ENCODE measurements at places on chromosomes 12 and 14. TPM values are rescaled to one million over a fixed set of nuclear protein-coding genes. Genes with fewer than 3 reads are reported as not detected.

The CSRP2 gene
- polyA plus RNA-seq: 29.4 TPM

The SYT1 gene
- polyA plus RNA-seq: 2.1 TPM

GRCh38 chr12:106343214-106343528 is 14.4 kb upstream of the POLR3B start:
- DNase-seq: no peak

The PLD4 gene
- polyA plus RNA-seq: 2.9 TPM

GRCh38 chr12:57455374-57456144 is 452 bp downstream of the INHBE start:
- no peak for DNase-seq

DNA sequence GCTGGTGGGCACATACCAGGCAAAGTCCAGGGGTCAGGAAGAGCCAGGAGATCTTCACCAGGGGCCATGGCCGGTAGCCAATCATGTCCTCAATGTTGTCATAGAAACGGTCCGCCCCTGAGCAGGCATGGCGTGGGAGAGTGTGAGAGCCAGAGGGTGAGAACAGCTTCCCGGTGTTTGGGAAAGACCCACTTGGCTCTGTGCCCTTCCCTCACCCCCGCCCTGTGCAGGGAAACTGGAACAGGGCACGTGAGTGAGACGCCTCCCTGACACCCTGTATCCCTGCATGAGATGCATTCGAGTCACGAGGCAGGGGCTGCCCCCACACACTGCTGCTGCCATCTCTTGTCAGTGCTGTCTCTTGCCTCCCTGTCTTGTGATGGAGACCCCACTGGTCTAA is 20.7 kb downstream of the SLC6A12 start:
- no peak for DNase-seq

The SPIC gene
- not detected for polyA plus RNA-seq

DNA sequence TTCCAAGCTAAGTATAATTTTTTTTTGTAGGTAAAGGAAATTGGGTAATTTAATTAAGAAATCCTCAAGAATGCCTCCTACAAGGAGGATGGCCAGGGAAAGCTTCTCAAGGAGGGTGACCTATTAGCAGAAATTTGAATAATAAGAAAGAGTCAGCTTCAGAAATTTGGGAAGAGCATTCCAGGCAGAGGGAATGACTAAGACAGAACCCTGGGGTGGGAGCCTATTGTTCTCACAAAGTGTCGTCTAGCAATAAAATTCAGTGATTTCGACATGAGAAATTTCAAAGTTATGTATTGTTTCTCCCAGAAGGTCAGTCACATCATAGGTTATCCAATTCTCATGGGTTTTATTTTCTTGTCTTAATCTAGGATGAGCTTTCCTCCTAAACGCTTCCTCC is 1168.4 kb downstream of the AACS start:
- no peak for DNase-seq

The GALNT4 gene
- 3.1 TPM for polyA plus RNA-seq

- DNase-seq: no peak
Measured at GRCh38 chr12:46946137-46946536, 120.3 kb upstream of the SLC38A4 start.

GRCh38 chr12:115835445-115835844 is 442.0 kb downstream of the MED13L start:
- DNase-seq: no peak

DNA sequence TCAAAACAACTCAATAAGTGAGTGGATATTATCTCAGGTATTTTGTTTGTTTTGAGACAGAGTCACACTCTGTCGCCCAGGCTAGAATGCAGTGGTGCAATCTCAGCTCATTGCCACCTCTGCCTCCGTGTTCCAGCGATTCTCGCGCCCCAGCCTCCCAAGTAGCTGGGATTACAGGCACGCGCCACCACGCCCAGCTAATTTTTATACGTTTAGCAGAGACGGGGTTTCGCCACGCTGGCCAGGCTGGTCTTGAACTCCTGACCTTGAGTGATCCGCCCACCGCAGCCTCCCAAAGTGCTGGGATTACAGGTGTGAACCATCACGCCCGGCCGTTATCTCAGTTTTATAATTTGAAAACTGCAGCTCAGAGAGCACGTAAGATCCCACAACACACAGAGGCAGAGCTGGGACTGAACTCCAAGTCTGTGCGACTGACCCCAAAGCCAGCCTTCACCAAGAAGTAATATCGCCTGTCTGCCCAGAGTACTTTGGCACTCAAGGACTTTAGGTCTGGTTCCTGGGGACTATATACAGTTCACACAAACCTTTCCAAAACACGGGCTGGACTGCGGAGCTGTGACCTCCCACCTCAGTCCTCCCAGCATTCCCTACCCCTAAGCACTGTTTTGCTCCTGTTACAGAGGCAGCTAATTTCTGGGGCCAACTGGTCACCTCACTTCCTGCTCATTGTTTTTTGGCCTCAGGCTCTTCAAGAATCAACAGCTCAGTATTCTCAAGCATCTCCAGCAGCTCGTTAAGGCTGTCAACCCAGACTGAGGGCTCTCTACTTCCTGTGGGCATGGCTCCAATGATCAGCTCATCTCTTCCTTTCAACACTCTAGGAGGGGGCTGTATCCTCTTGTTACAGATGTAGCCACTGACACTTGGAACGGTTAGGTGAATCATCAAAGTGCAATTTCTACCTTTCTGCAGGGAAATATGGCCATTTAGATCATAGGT is 22.5 kb downstream of the TESC start:
- DNase-seq: no peak

The FOXM1 gene
- 18.8 TPM for polyA plus RNA-seq

DNA sequence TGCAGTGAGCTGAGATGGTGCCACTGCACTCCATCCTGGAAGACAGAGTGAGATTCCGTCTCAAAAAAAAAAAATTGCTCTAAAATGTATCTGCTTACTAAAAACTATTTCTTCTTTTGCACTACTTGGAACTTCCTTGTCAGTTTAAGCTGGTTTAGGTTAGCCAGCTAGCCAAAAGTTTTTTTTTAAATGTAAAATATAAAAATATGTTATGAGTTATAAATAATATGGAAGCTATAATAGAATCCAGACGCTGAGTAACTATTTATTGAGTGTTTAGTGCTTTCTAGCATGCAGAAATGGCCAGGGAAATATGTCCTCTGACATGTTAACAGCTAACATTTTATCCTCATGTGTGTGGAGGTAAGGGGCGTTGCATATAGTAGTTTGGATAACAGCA is 85.6 kb downstream of the PLEKHA5 start:
- no peak for DNase-seq

The LMO3 gene
- 2.2 TPM for polyA plus RNA-seq

The RNF34 gene
- 24.7 TPM for polyA plus RNA-seq

DNA sequence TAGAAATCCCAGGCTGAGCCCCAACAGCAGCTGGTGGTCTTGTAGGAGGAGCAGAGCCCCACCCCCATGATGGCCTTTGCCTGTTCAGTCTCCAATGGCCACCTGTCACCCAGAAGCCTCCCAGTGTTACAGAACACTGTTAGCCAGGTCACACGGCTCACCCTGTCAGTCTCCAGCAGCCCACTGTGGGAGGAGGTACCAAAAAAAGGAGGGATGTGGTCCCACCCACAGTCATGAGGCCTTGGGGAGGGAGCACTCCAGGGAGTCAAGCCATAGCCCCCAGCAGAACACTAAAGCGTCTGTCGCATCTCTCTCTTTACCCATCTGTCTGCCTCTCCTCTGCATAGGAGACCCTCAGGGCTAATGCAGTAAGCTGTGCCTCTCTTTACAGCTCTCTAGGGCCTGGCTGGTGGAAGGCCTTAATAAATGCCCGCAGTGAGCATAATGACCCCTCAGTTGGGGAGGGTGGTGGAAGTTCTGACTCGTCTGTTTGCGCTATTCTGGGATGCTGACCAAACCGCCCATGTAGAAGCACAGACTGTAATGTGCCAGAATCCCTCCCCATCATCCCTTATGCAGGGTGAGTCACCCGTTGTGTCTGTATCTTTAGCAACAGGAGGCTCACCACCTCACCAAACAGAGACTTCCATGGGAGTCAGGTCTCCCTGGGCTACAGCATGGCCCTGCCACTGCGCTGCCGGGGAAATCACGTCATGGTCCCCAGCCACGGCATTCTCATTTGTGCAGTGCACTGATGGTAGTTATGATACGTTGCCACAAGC is 14.6 kb downstream of the C14orf132 start:
- peak; percentile 53 for DNase-seq

- DNase-seq: no peak
Measured at GRCh38 chr12:58648176-58648575, 272.1 kb downstream of the LRIG3 start.

Measured in muscle of arm (tissue), 14 donors.